Activated CD8-positive, alpha-beta memory T cell treated with anti-CD3 and anti-CD28 coated beads for 24 hours (primary cell): ENCODE measurements at places on chromosomes 1 and 21.
A peak's percentile ranks its signal among the peaks of the same experiment; 100 is the strongest.

- DNase-seq = no peak
These were observed 256 bp upstream of the TARBP1 start for GRCh38 chr1:234479310-234479559.

- DNase-seq = no peak
These were observed 7.7 kb upstream of the CRYBG2 start for GRCh38 chr1:26361605-26362122.

- peak; percentile 81 for DNase-seq
These were observed 107.5 kb downstream of the ZNF281 start for GRCh38 chr1:200302192-200302920.

DNA sequence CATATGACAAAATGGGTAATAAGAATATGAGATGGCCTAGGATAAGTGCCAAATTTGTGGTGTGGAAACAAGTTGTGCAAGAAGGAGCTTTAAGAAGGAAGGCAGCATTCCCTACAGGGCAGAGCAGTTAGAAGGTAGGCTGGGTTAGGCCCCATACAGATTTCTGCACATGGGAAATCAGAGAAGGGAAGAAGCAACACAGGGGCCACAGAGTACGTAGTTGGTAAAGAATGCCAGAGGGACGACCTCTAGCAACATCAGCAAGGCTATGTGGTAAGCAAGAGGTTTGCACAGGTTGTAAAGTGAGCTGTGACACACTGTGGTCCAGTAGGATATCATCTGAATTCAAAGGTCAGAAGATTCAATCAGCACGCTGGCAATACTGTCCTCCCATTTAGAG, 765.6 kb upstream of the B3GALT2 start:
- DNase-seq = no peak

DNA sequence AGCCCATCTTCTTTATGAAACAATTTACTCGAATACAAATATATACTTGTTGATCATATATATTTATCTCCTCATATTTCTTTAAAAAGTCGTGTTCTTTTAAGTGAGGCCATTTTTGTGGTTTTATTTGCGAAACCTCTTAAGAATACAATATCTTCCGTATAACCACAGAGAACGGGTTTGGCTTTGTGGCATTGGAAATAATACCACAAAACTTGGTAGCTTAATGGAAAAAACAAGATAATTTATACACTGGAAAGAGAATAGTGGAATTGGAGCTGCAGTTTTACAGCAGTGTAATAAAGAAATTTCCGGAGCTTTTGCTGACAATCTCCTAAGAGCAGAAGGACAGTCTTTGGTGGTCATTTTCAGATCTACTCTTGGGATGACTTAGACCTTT, 29.4 kb downstream of the PTGFR start:
- DNase-seq = no peak

- DNase-seq = no peak
These were observed 117.1 kb upstream of the IPO9 start for GRCh38 chr1:201711811-201712210.

GRCh38 chr1:234531151-234531635, 52.2 kb upstream of the TARBP1 start:
- DNase-seq = no peak

- DNase-seq = no peak
These were observed 42.9 kb downstream of the ATP1A1 start for GRCh38 chr1:116415699-116416533.

- DNase-seq = no peak
These were observed 128.7 kb downstream of the CRYAA start for GRCh38 chr21:43297391-43297981.

GRCh38 chr1:218426343-218426657, 81.2 kb downstream of the TGFB2 start:
- DNase-seq = no peak

DNA sequence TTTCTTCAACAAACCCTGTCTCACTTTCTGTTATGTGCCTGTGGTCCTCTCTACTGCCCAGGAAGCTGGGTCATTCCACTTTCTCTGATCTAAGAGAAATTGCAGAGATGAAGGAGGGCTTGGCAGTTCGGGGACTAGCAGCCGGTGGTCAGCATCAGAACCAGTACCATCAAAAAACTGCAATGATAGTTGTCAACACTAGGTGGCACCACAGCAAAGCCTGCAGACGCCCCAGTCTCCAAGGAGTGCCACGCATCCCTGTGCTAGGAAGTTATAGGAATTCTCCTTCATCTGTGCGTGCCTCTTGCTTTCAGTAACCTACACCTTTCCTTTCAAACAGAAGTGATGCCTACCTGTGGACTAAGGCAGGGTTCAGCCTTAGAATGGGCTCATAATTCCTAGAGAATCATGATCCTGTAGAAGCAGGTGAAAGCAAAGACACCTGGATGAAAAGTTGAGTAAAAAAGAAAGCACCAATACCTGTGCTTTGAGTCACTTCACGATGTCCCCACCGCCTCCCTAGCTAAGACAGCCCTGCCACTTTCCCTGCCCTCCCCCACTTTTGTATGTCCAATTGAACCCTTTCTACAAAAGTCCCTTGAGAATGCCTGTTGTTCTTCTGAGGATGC, 129.2 kb downstream of the ADAMTS1 start:
- no peak for DNase-seq

DNA sequence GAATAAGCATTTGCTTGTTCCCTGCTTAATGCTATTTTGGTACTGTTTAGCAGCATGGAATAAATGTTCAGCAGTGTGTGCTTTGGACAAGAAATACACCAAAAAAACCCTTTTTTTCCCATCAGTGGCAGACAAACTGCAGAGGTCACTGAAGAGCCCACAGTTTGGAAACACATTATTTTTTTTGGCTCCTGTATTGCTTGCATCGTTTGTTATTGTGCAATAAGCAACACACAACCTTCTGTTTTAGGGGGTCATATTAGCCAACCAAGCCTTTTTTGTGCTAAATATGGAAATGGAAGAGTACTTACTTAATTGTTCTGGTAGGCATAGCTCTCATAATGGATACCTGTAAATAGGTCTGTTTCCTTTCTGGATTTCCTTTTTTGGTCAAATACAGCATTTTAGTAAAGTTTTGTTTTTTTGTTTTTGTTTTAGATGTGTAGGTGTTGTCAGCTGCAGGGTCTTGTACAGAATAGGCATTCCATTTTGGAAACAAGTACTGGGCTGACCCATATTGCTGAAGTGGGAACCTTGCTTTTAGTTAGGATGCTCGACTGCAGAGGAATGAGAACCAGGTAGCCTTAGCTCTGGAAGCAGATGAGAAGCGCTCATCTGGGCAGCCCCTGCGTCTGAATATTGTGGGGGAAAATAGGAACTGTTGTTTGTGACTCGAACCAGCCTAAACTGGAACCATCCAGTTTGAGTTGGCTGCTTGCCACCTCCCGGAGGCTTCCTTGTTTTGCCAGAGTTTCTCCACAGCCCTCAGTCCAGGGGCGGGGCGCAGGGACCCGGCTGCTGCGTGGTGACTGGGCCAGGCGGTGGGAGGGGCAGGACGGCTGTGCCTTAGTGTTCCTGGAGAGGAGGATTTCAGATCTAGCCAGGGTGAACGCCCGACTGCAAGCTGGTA, 38.4 kb downstream of the SPEN start:
- DNase-seq = no peak

DNA sequence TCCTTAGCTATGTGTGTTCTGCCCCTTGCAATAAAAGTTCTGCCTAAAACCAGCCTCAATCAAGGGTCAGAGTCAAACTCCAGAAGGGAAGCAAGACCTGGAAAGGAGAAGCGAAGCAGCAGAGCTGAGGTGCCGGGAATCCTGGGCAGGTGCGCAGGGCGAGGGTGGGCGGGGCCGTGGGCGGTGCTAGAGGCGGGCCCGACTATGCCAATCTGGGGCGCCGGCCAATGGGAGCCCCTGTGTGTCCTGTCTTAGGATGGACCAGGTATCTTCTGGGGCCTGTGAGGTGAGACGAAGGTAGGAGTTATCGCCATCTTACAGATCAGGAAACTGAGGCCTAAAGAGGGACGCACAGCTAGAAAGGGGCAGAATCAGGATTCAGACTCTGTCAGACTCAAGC, 120.3 kb downstream of the PTPRU start:
- DNase-seq = no peak

GRCh38 chr1:61523893-61524605, 200.9 kb downstream of the TM2D1 start:
- DNase-seq = no peak

DNA sequence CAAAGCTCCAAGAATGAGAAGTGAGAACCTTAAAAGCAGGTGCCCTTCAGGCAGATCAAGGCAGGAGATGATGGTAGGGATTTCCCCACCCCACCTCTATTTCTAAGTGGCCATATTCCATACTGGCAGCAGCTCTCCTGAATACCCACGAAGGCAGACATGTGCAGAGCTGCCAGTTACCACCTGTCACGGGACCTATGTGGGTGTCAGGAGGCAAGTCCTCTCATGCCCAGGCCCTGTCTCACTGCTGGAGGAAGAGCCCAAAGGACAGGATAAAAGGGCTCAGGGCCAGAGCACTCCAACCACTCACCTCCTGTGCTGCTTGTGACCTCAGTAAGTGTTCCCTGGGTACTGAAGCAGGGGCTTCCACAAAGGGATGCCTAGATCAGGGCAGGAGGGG, 721 bp upstream of the LCE1B start:
- DNase-seq = no peak

- DNase-seq = no peak
These were observed 24.0 kb downstream of the NSUN4 start for GRCh38 chr1:46364612-46365011.

- peak; percentile 76 for DNase-seq
These were observed 7.8 kb downstream of the CAPZB start for GRCh38 chr1:19477284-19478249.

DNA sequence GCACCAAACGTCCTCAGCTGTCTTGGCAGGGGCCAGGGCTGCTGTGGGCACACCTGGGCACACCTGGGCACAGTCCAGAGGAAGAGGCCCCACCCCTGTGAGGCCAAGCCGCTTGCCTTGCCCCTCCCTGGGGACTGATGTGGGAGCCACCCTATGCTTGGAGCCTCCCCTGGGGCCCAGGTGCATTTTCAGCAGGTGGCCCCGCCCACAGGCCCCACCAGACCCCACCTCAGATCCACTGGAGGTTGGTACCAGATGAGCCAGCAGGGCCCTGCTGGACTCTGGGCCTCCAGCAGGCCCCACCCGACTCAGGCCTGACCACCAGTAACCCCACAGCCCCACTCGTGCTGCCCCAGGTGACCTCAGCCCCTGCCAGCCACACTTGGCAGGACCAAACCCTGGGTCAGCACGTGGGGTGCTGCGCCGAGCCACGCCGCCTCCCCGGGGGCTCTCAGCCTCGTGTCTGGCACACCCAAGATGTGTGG, 8.8 kb downstream of the SLC19A1 start:
- DNase-seq = peak; percentile 53

GRCh38 chr1:72141875-72142274, 140.5 kb downstream of the NEGR1 start:
- no peak for DNase-seq

GRCh38 chr1:234980645-234981396, 147.8 kb downstream of the TOMM20 start:
- DNase-seq = peak; percentile 85

GRCh38 chr1:115829023-115829674, 11.8 kb downstream of the NHLH2 start:
- DNase-seq = no peak

GRCh38 chr1:112395256-112395820, 676 bp upstream of the CTTNBP2NL start:
- no peak for DNase-seq

- DNase-seq = no peak
These were observed 27.4 kb downstream of the CHML start for GRCh38 chr1:241612533-241613477.

DNA sequence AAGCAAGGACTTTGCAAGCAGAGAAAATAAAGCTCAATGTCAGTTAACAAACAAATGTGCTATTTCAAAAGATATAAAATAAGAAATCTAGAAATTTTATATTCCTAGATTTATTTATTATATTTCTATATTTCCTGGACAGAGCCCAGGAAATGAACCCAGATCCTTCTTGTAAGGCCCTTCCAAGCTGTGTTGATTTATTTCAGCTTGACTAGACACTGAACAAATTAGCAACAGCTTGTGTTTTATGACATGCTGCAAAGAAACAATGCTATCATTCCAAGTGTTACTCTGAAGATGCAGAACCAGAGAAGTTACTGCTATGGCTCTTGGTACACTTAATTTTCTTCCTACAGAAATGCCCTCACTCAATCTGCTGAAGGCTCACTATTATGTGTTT, 6.2 kb downstream of the TGFBR3 start:
- DNase-seq = no peak

DNA sequence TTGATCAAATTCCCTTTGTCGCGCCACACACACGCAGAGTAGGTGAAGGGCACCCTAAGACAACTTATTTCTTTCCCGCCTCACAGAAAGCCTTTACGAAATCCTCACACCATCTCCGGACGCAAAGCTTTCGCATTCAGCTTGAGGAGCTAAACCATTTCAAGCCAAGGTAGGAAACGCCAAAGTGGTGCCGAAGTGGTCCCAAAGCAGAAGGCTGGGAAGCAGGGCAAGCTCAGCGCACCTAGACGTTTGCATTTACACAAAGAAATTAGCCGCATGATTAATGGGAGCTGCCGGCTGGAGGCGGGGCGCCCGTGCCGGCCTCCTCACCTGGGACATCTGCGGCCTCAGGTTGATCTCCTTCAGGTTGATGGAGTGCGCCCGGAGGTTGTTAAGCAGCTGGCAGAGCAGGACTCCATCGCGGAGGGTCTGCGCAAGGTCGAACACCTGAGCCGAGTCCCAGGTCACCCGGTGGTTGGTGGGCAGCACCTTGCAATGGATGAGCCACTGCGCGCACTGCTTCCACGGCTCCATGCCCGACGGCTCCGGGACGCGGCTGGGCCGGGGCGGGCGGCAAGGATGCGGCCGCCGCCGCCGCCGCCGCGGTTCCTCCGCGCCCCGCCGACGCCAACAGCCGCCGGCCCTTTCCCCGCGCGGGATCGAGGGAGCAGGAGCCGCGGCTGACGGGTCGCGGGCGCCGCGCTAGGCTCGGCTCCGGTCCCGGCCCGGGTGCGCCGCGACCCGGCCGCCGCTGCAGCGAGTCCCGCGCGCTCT, 457 bp downstream of the VAV3 start:
- peak; percentile 79 for DNase-seq

DNA sequence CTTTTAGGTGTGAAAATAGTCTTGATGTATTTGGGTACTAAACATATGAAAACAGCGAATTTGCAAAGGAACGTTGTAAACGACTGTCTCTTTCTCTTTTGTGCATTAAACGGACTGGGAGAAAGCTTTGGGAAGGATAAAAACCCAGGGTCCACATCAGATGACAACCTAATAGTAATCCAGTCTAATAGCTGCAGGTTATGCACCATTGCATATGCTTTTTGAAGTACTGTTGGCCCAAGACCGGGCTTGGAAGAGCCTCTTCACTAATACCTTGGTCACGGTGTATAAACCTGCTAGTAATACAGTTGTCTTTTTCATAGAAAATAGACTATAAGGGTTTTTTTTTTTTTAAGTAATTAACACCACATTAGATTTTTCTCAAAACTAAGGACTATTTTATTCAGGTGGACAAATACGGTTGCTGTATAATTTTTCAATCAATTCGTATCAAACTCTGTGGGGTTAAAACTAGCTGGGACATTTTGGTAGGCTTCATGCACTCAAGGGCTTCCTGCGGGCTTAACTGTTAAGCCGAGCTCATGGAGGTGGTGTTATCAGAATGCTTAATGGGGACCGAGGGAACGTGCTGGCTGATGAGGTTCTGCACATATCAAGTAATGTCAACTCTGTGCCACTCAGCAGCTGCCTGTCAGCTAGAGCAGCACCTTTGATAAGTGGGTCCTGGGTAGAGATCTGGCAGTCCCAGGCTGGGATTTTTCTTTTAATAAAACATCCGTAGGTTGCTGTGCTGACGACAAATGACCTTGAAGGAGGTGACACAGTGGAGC, 2.1 kb downstream of the RYR2 start:
- no peak for DNase-seq
